HCT116 (cell line): ENCODE measurements at places on chromosomes 6 and 20. TPM values are rescaled to one million over a fixed set of nuclear protein-coding genes. Genes with fewer than 3 reads are reported as not detected.

DNA sequence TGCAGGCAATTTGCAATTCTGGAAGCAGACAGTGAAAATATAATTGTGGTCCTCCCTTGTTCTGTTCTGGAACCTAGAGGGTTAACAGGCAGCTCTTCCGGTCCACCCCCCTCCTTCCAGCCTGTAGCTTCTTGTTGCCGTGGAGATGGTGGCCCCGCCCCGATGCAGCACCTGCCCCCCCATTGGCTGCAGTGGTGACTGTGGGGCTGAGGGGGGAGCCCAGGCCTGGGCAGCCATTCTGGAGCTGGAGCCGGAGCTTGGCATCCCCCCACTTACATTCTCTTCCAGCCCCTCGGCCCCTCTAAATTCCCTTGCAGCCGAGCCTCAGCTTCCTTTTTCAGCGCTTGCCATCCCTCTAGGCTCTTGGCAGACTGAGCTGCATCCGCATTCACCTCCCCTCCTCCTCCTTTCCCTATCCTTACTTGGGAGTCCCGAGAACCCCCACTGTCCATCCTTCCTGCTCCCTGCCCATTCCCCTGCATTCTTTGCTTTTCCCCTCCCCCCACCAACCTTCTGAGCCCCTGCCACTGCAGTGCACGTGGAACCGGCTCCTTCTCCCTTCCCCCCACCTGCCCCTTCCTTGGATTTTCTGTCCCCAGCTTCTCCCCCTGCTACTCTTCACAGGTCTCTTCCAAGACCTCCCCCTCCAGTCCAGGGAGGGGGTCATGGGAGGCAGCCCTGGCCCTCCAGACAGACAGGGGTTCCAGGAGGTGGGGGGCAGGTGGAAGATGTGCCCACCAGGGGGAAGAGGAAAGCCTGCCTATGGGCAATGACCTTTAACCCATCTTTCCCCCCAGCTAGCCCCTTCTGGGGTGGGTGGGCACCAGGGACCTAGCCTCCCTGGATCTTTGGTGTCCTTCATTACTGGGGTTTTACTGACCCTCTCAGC, 11.4 kb downstream of the SYNGAP1 start:
- DNase-seq, result no peak

Gene SLPI
- 5.4 TPM for total RNA-seq

- DNase-seq, result no peak
Measured at GRCh38 chr6:53128842-53129241, 19.8 kb downstream of the GCM1 start.

Gene WFDC5
- not detected for total RNA-seq

Gene SUMO4
- total RNA-seq, result 1.6 TPM

DNA sequence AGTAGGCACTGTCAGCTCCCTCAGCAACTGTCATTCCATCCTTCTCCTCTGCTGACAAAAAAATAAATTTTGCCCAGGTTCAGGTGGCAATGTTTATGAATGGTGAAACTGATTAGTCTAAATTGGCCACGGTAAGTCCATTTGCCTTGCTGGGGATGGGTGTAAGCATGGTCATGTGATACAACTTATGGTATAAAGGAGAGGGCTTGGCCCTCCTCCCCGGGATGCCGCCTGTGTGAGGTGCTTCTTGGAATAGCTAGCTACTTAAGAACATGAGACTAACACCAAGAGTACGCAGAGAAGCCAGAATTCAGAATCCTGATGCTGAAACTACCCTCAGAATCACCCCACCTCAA, 94.4 kb upstream of the MAP7 start:
- no peak for DNase-seq

Gene PCK1
- total RNA-seq, result 0.49 TPM

GRCh38 chr6:155406801-155407200, 48.8 kb downstream of the NOX3 start:
- DNase-seq, result no peak

DNA sequence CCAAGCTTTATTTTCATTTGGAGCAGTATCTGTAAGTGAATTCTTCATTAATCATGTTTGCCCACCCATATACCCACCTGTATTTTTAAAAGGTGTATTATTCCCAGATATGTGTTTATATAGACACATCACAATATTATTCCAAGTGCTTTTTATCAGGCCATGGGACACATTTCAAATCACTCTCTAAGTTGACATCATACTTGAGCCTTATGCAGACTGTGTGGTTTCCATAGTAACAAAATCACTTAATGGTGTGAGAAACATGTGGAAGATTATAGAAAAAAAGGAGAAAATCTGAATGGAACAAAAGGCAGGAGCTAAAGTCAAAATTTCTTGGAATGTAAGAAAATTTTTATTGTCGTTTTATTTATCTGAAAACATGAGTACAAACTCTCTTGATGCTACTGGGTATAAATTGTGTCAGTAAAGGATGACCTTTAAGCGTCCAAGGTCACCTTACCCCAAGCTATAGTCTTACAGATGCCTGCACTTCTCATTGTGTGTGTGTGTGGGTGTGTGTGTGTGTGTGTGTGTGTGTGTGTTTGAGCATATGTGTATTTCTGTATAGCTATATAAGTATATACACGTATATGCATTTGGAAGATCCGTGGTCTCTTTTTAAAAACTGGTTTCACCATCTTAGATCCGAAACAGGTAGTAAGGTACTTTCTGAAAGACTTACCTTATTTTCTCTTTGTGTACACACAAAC, 79.8 kb upstream of the CCN6 start:
- no peak for DNase-seq

Gene HCRTR2
- not detected for total RNA-seq

GRCh38 chr6:36327919-36328236, 8.8 kb downstream of the BNIP5 start:
- no peak for DNase-seq

Gene TBXT
- total RNA-seq, result not detected

- DNase-seq, result no peak
Measured at GRCh38 chr20:58128635-58129625, 99.5 kb downstream of the ANKRD60 start.

DNA sequence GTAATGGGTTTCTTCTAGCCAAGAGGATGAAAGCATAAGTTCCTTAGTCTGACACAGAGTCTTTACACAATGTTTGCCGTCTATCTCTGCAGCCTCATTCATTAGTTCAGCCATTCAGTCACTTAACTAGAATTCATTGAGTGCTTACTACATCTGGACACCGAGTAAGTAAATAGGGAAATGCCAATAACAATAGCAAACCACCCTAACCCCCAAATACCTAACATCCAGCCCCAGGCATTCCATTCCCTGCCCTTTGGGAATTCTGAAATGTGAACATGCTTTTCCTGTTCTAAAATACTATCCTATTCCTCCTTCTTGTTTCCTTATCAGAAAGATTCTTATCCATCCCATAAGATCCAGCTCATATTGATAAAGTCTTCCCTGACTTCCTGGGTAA, 277.6 kb upstream of the RNF217 start:
- DNase-seq, result no peak

DNA sequence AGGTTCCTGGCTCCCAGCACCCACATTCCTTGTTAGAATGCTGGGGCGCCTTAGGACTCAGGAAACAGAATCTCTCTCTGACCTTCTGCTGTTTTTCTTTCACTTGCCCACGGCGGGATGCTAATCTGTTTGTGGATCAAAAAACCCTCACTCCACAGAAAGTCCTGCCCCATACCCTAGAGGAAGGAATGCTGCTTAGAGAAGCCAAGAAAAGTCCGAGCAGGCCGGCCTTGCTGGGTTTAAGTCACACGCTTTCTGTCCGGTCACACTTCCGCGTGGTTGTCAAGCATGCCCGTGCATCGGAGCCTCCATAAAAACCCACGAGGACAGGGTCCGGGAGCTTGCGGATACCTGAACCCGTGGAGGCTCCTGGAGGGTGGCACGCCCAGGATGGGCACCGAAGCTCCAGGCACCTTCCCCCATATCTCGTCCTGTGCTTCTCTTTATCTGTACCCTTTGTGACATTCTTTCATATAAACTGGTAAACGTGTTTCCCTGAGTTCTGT, 223.1 kb downstream of the NRN1 start:
- DNase-seq, result no peak

Gene PRSS35
- total RNA-seq, result 0.37 TPM

DNA sequence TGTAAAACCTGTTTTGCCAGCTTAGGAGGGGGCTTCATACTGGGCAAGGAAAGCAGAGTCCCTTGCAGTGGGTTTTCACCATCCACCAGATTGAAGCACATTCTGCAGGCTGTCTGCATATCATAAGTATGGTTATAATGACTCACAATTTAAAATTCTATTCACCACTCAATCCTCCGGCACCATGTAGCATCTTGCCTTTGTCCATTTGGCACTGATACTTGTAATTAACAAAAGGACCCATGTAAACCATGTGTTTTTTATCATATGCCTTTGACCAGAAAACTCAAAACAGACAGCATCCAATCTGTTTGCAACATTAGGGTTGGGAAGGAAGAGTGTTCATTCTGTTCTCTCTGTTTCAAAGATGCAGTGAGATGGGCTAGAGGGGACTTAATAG, 3.0 kb downstream of the CD83 start:
- DNase-seq, result no peak

DNA sequence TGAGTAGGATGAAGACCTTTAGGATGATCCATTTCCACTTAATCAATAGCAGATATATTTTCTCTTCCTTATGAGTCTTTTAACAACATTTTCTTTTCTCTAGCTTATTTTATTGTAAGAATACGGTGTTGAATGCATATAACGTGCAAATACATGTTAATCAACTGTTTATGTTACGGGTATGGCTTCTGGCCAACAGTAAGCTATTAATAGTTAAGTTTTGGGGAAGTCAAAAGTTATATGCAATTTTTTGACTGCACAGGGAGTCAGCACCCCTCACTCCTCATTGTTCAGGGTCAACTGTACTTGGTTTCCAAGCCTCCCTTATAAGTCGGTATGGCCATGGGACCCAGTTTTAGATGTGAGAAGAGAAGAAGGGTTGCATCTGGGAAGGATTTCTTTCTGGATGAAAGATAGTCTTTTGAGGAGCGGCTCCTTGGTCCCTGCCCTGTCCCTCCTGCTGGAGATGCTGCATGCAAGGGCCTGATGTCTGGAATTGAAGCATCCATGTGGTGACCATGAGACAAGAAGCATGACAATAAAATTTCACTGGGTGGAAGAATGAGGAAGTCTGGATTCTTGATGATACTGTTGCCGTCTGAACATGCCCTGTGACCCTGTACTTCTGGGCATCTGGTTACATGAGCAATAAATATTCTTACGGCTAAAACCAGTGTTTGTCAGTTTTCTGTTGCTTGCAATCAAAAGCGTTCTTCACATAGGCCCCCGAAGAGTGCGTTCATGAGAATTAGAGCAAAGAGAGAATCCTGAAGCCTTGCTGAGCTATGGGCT, 194.7 kb upstream of the PMEPA1 start:
- no peak for DNase-seq

DNA sequence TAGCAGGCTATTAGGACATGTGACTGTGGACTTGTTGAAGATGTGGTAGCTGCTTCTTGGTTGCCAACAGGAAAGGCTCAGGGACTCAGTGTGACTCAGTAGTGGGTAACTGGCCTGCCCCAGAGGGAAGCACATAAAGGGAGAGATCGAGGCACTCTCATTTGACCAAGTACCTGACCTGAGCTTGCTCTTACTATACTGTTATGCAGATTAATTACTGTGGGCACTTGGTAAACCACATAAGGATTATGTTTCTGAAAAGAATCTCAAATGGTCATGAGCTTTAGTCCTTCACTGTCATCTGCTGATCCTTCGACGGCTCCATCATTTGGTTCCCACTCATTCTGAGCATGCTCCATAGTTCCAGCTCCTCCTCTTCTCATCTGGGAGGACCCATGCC, 48.2 kb upstream of the RPL7L1 start:
- no peak for DNase-seq

- no peak for DNase-seq
Measured at GRCh38 chr6:158405933-158406332, 93.7 kb downstream of the TULP4 start.

DNA sequence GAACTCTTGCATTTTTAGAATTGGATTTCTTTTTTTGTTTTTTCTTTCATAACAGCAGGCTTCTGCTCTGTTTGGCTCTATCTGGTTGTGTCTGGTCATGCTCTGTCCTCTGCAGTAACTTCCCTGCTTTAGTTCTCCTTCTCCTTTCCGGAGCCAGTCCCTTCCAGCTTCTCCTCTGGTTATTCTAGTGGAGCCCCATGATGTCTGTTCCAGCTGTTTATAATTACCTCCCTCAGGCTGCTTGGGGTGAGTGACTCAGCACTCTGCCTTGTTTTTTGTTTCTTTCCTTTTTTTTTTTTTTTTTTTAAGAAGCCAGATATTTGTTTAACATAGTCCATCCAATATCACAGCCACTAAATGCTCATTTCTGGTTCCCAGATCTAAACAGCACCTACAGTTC, 409.6 kb downstream of the MAFB start:
- no peak for DNase-seq

DNA sequence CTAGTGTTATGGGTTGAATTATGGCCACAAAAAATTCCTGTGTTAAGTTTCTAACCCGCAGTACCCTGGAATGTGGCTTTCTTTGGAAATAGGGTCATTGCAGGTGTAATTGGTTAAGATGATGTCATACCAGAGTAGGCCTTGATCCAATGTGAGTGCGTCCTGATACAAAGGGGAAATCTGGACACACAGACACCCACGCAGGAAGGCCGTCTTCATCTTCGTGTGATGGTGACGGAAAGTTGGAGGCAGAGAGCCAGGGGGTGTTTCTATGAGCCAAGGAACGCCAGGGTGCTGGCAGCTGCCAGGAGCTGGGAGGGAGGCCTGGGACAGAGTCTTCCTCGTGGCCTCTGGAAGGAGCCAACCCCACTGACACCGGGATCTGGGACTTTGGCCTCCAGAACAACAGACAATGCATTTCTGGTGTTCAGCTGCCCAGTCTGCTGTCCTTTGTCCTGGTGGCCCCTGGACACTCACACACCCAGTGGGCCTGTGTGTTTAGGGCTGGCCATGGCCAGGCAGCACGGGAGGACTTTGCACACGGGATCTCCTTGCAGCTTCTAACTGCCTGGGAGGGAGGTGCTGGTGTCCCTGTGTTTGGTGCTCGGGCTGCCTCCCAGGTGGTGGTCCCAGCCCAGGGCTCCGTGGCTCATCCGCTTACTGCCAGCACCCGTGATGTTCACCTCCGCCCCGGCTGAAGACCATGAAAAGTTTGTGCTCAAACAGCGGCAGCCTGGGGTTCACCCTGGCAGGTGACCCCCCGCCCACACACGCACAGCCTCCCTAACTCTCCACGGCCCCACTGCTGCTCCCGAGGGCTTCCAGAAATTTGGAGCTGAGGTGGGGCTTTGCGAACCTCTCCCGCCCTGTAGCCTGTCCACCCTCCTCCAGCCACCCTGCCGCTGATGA, 53.4 kb upstream of the GATA5 start:
- no peak for DNase-seq

DNA sequence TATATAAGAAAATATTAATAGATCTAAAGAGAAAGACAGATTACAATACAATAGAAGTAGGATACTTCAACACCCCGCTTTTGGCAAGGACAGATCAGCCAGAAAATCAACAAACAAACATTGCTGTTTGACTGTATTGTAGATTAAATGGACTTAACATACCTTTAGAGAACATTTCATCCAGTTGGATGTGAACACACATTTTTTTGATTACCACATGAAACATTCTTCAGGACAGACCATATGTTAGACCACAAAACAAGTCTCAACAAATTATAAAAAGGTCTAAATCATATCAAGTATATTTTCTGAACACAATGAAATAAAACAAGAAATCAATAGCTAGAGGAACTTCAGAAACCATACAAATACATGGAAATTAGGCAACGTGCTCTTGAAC, 148.2 kb downstream of the TRMT11 start:
- no peak for DNase-seq

Gene SRMS
- 3.2 TPM for total RNA-seq

Gene CHD6
- total RNA-seq, result 26.6 TPM
